ENCODE measurements at places on chromosomes 13 and 19. TPM values are rescaled to one million over a fixed set of nuclear protein-coding genes. Genes with fewer than 3 reads are reported as not detected.

The SPC24 gene
- 13.9 TPM for total RNA-seq

The GIPR gene
- total RNA-seq, result 0.69 TPM

The FXYD7 gene
- not detected for total RNA-seq

The NFIX gene
- total RNA-seq, result 5.2 TPM

The CLIP3 gene
- total RNA-seq, result 0.27 TPM

The GPR183 gene
- total RNA-seq, result 0.30 TPM

The F2RL3 gene
- total RNA-seq, result not detected

DNA sequence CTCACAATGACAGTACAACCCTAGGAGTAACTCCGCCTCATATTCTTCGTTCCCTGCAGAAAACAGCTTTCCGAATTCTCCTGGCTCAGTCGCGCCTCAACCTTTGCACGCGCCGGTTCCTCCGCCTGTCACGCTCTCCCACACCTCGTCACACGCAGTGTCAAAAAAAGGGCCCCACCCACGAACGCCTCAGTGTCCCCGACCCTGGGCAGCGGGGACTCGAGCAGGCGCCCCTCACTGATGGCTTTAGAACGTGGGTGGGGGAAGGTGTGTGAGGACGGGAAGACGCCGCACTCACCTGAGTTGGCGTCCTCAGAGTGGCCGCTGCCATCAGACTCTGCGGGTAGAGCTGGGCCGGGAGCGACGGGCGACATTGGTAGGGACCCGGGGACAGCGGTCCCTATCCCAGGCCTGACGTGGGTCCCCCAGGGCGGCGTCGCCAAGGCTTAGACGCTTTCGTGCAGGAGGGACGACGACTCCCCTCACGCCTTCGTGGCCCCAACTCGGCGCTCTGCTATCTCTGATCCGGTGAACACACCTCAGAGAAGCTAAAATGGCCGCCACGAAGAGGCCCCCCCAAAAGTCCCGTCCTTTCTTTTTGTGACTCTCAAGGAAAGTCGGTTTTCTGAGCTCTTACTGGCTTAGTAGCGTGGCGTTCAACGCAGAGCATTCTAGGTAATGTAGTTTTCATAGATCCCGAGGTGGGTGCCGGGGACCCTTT lies at the start of gene ZNF154:
Gene ZNF154 (minus strand): TSS at position 564 of the 721 bp plus-strand sequence. CDS start 233 bp downstream, at position 331.
- DNase-seq, result no peak

DNA sequence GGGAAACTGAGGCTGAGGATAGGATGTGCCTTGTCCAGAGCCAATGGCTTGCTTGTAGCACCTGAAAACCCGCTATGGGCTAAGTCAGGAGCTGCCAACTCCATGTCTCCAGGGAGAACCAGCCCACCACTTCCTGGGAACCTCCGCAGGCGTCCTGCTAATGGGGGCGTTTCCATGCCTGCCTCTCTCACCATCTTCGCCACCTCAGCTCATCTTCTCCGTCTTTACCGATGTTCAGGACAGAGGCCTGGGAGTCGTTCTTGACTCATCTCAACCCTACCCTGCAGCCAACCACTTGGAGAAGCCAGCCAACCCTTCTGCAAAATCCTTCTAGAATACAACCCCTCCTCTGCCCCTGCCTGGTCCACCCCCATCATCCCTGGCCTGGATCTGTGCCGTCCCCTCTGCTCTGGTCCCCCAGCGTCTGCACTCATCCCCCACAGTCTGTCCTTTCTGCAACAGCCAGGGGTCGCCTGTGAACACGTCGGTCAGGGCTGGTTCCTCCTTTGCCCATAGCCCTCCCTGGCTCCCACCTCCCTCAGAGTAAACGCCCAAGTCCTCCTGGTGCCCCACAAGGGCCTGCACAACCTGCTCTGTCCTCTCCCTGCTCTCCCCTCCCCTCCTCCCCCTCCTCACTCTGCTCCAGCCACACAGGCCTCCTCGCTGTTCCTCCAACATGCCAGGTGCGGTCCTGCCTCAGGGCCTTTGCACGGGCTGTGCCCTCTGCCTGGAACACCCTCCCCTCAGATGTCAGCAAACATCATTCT lies 31.0 kb downstream of the PTPRS start:
- no peak for DNase-seq

- peak; percentile 55 for DNase-seq
Measured at GRCh38 chr19:4676955-4677731, 7.0 kb upstream of the MYDGF start.

DNA sequence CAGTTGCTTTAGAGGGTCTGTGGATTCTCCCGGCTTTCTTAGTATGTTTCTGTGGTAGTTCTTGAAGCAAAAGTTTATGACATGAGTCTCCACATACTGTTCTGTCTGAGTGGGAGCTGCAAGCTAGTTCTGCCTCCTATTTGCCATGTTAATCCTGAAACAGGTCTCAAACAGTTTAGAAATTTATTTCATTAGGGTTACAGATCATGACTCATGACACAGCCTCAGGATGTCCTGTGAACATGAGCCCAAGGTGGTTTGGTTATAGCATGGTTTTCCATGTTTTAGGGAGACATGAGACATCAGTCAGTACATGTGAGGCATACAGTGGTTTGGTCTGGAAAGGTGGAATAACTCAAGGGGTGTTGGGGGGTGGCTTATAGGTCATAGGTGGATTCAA lies 77.5 kb downstream of the FNDC3A start:
- DNase-seq, result no peak
